ENCODE measurements at places on chromosomes 7 and 10. TPM values are rescaled to one million over a fixed set of nuclear protein-coding genes. Genes with fewer than 3 reads are reported as not detected.

NFKB2 gene
- 104 TPM for polyA plus RNA-seq

PRKCQ gene
- 0.29 TPM for polyA plus RNA-seq

- no peaks in the 10 kb centered on the region for H3K36me3 ChIP-seq
- H3K27me3 ChIP-seq: no peaks in the 10 kb centered on the region
- H3K4me1 ChIP-seq: no peaks in the 10 kb centered on the region
These were observed 68.4 kb downstream of the ASAH2B start for GRCh38 chr10:50807851-50808776.

A1CF gene
- polyA plus RNA-seq: not detected

GRCh38 chr7:2201128-2201527 is 31.6 kb downstream of the MAD1L1 start:
- no peak for DNase-seq
- H3K36me3 ChIP-seq: peaks cover 74% of the 10 kb centered on the region
- no peak overlapping the region for H3K27ac ChIP-seq
- no peak overlapping the region for H3K4me3 ChIP-seq

DNA sequence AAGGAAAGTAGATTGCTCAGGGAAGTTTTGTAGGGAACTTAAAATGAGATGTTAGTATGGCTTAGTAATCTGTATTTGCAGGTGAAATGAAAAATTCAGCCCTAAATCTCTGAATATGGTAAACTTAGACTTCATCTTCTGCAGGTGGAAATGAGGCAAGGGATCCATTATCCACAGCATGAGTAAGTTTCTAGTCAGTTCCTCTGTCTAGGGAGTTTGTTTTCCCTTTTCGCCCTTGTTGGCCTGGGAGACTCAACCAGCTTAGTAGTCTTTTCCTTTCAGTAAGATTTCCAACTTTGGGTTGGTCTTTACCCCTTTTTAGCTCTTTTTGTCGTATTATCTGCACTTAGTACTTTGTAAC is 65.6 kb downstream of the ZEB1 start:
- no peak for DNase-seq
- H3K36me3 ChIP-seq: no peaks in the 10 kb centered on the region
- H3K4me3 ChIP-seq: no peak overlapping the region
- no peaks in the 10 kb centered on the region for H3K27me3 ChIP-seq

PBLD gene
- 0.27 TPM for polyA plus RNA-seq

ERVW-1 gene
- not detected for polyA plus RNA-seq

PCGF6 gene
- polyA plus RNA-seq: 6.2 TPM

DNA sequence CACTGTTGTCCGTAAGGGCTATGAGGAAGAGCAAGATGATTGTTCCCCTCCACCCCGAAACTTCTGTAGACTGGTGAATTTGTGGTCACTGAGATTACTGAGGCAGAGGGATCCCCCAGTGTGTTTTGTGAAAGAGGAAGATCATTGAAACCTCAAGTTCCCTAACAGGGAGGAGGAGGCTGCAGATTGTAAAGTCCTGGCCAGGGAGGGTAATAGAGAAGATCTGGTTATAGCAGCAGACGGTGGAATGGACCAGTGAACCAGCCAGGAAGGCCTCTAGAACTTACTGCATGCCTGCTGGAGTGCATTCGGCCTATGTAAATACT is 31.1 kb downstream of the LMTK2 start:
- H3K36me3 ChIP-seq: peaks cover 32% of the 10 kb centered on the region
- peaks cover 60% of the 10 kb centered on the region for H3K27me3 ChIP-seq
- H3K4me3 ChIP-seq: peak overlapping the region; percentile 33

GRCh38 chr10:85612378-85612775 is 754.2 kb downstream of the GRID1 start:
- no peaks in the 10 kb centered on the region for H3K4me1 ChIP-seq
- H3K4me3 ChIP-seq: no peak overlapping the region
- H3K27me3 ChIP-seq: no peaks in the 10 kb centered on the region
- no peaks in the 10 kb centered on the region for H3K36me3 ChIP-seq
- DNase-seq: no peak

- no peak overlapping the region for H3K4me3 ChIP-seq
- no peak for DNase-seq
- H3K36me3 ChIP-seq: no peaks in the 10 kb centered on the region
- no peaks in the 10 kb centered on the region for H3K27me3 ChIP-seq
- no peak overlapping the region for H3K27ac ChIP-seq
These were observed 421.3 kb upstream of the GALNT17 start for GRCh38 chr7:70710651-70711050.

DNA sequence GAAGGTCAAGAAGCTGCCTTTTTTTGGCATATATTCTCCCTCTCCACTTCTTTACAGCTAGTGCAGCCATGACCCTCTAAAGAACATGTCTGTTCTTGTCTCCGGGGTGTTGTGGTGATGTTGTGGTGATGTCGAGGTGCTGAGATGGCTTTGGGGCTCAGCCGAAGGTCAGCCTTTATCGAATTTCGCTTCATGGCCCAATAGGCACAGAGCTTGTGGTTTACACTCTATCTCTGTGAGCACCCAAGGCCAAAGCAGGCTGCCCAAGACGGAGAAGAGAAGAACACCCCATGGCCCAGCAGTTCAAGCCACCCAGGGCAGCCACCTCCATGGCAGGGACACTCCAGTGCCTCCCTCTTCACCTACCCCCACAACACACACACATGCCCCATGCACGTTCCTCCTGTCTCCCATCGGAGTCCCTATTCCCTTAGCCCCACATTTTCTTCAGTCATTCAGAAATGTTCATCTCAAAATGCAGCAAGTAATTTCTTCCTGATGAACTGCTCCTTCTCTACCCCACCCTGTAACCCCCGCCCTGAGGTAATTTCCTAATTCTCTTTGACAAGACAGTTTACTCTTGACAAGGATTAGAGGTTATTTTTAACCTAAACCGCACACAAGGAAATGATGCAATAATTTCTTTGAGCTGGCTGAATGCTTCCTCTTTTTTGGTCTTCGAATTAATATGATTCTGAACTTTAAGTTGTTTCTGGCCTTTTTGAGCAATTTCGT is 18.6 kb upstream of the ADRB1 start:
- H3K36me3 ChIP-seq: no peaks in the 10 kb centered on the region
- peaks cover 47% of the 10 kb centered on the region for H3K4me1 ChIP-seq
- H3K4me3 ChIP-seq: no peak overlapping the region
- H3K27me3 ChIP-seq: no peaks in the 10 kb centered on the region
- DNase-seq: peak; percentile 84

- no peaks in the 10 kb centered on the region for H3K36me3 ChIP-seq
- H3K4me1 ChIP-seq: no peaks in the 10 kb centered on the region
- no peak overlapping the region for H3K27ac ChIP-seq
- H3K27me3 ChIP-seq: no peaks in the 10 kb centered on the region
- no peak for DNase-seq
- H3K4me3 ChIP-seq: no peak overlapping the region
These were observed 198.3 kb downstream of the BAMBI start for GRCh38 chr10:28875549-28876081.

DNA sequence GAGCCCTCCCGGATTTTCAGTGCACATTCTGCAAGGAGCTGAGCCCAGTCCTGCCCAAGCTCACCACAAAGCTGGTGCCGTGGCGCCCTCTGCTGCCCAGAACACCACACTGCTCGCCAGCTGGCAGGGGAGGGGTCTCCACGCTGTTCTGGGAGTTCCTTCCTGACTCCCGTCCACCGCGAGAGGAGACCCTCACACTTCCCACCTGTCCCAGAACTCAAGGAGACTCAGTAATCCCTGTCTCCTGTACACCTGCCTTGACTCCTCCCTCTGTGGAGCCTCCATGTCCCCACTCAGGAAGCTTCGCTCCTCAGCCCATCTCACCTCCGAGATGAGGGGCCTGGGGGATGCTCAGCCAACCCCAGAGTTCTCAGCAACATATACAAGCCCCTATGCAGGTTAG is 11.3 kb downstream of the C10orf105 start:
- H3K4me3 ChIP-seq: no peak overlapping the region
- DNase-seq: peak; percentile 61
- no peaks in the 10 kb centered on the region for H3K27me3 ChIP-seq
- H3K4me1 ChIP-seq: peaks cover 51% of the 10 kb centered on the region
- no peak overlapping the region for H3K27ac ChIP-seq
- no peaks in the 10 kb centered on the region for H3K36me3 ChIP-seq

GRCh38 chr7:18228686-18229085 is 201.0 kb upstream of the PRPS1L1 start:
- no peak overlapping the region for H3K4me3 ChIP-seq
- H3K27ac ChIP-seq: no peak overlapping the region
- H3K4me1 ChIP-seq: peaks cover 22% of the 10 kb centered on the region

- peaks cover 25% of the 10 kb centered on the region for H3K4me1 ChIP-seq
- no peak overlapping the region for H3K27ac ChIP-seq
- peaks cover 7% of the 10 kb centered on the region for H3K36me3 ChIP-seq
- no peak for DNase-seq
- no peak overlapping the region for H3K4me3 ChIP-seq
These were observed 188.2 kb downstream of the LRMDA start for GRCh38 chr10:75619635-75620034.

GRCh38 chr7:16698200-16698905 is 52.4 kb downstream of the BZW2 start:
- H3K4me1 ChIP-seq: no peaks in the 10 kb centered on the region
- H3K4me3 ChIP-seq: no peak overlapping the region
- H3K36me3 ChIP-seq: peaks cover 72% of the 10 kb centered on the region
- H3K27me3 ChIP-seq: no peaks in the 10 kb centered on the region
- no peak for DNase-seq

GRCh38 chr7:44080118-44080517 is 2.2 kb downstream of the POLM start:
- no peak overlapping the region for H3K4me3 ChIP-seq
- peaks cover 54% of the 10 kb centered on the region for H3K36me3 ChIP-seq
- no peak overlapping the region for H3K27ac ChIP-seq
- H3K27me3 ChIP-seq: no peaks in the 10 kb centered on the region
- no peak for DNase-seq
- peaks cover 14% of the 10 kb centered on the region for H3K4me1 ChIP-seq

- H3K36me3 ChIP-seq: no peaks in the 10 kb centered on the region
- H3K4me1 ChIP-seq: no peaks in the 10 kb centered on the region
These were observed 7.8 kb upstream of the FAM20C start for GRCh38 chr7:184294-185264.

DNA sequence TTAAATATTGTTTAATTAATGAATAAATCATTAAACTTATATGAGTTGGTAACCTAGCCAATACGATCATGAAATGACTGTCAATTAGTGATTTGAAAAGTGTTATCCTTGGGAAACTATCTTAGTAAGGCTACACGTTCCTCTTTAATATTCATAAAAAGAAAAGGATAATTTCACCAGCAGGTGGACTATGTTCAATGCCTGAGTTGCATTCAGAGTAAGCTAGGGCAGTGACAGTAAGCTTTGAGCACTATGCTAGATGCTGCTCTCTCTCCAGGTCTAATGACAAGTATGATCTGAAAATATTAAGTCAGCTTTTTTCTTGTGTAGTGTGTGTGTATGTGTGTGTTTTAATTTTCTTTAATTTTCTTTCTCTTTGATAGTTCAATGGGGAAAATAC is 486.3 kb upstream of the PCDH15 start:
- H3K4me3 ChIP-seq: no peak overlapping the region
- no peaks in the 10 kb centered on the region for H3K36me3 ChIP-seq
- H3K4me1 ChIP-seq: no peaks in the 10 kb centered on the region
- no peaks in the 10 kb centered on the region for H3K27me3 ChIP-seq

PPP3CB gene
- 18.9 TPM for polyA plus RNA-seq

ATOH7 gene
- polyA plus RNA-seq: not detected

DNA sequence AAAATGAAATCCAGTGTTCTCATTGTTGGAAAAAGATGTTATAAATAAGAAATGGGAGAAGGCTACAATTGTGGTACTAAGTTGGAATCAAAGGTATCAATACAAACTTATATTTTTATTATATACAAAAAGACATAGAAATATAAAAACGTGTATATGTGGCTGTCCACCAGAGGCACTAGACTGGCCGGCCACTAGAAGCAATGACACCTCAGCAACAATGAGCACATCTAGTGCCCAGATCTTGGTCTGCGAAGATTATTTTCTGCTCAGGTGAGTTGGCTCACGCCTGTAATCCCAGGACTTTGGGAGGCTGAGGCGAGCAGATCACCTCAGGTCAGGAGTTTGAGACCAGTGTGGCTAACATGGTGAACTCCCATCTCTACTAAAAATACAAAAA is 21.6 kb downstream of the IDE start:
- no peaks in the 10 kb centered on the region for H3K27me3 ChIP-seq
- H3K27ac ChIP-seq: no peak overlapping the region
- DNase-seq: no peak
- H3K4me1 ChIP-seq: no peaks in the 10 kb centered on the region

- H3K27me3 ChIP-seq: no peaks in the 10 kb centered on the region
- peaks cover 24% of the 10 kb centered on the region for H3K36me3 ChIP-seq
- H3K4me1 ChIP-seq: peaks cover 17% of the 10 kb centered on the region
- no peak overlapping the region for H3K4me3 ChIP-seq
- DNase-seq: no peak
These were observed 3.5 kb downstream of the THAP5 start for GRCh38 chr7:108565987-108566386.

GRCh38 chr10:72260976-72261783 is 12.5 kb upstream of the DDIT4 start:
- peaks cover 40% of the 10 kb centered on the region for H3K4me1 ChIP-seq
- H3K4me3 ChIP-seq: peak overlapping the region; percentile 63
- DNase-seq: no peak
- H3K27me3 ChIP-seq: no peaks in the 10 kb centered on the region
